ENCODE measurements at places on chromosomes 5 and 9.

DNA sequence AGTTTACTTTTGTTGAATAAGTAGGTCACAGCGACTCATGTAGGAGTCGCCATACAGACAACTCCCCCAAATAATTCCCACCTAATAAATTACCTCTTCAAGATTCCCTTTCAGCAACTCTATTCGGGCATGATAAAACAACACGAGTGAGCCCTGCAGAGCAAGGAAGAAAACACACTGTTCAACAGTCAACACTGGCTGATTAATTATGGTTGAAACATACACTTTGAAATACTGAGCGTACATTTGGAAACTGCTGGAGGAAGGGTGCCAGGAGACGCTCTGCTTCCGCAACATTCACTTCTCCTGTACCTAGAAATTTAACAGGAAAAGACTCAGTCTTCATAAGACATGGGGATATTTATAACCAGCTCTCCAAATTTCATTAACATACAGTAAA lies 117.5 kb downstream of the TTC39B start:
- no peak for DNase-seq

DNA sequence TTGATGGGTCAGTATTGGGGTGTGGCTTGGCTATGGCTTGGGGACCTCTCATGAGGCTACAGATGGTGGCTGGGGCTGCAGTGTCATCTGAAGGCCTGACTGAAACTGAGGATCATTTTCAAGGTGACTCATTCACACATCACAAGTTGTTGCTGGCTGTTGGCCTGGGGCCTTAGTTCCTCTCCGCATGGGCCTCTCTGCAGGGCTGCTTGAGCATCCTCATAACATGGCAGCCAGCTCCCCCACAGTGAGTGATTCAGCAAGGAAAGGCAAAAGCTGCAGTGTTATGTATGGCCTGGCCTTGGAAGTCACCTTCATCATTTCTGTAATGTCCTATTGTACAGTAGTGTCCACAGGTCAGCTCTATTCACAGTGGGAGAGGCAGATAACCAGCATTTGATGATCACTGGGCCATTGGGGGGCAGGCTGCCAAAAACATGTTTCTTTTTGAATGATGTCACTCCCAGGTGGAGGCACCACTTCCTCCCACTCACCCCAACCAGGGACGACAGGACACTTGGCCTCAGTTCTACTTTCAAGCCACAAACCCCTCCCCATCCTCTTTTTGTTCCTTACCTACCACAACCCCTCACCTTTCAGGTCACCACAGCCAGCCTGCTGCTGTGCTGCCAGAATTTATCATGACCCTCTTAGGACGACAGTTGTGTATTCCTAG lies 14.4 kb downstream of the FGD3 start:
- no peak for DNase-seq

- DNase-seq, result no peak
Observed at GRCh38 chr5:144691936-144692335, 521.3 kb downstream of the KCTD16 start.

GRCh38 chr5:130479045-130479804 lies 575.0 kb downstream of the CHSY3 start:
- DNase-seq, result no peak

DNA sequence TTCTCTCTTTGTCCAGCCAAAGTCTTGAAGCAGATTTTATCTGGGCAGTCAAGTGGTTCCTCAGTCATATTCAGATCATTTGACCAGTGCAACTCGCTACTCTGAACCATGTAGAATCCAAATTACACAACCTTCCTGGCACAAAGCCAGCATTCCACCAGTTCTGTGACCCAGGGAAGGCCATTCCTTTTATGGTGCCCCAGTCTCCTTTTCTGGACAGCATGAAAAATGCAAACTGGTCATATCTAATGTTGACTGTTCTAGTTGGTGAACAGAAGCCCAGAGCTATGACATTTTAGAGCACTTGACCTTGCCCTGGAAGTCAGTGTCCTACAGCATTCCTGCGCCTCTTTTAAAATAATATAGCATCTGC lies 364.6 kb downstream of the BRINP1 start:
- DNase-seq, result no peak

DNA sequence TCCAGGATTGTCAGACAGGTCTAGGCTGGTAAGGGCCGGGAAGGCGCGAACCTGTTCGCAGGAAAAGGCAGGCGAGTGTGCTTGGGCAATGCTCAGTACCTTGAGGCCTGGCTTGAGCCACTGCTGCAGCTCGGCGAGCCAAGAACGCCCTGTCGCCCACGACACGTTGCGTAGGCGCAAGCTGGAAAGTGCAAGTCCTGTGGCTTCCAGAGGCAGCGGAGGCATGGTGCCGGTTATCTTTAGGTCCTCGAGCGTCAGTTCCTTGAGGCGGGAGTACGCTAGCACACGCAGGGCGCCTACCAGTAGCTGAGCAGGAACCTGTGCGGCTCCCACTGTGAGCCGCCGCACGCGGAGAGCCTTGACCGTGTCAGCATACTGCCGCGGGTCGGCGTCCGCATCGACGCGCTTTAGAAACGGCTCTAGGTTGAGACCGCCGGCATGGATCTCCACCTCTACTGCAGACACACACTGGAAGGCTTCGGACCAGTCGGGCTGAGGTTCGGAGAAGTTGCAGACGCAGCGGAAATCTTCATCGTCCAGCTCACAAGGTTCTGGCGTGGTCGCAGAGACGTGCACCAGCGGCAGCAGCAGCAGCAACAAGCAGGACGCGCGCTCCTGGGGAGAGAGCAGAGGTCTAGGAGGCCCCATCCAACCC lies 482 bp downstream of the CD14 start:
- peak; percentile 5 for DNase-seq

GRCh38 chr9:127058645-127059021 lies 63.8 kb downstream of the ANGPTL2 start:
- DNase-seq, result no peak

DNA sequence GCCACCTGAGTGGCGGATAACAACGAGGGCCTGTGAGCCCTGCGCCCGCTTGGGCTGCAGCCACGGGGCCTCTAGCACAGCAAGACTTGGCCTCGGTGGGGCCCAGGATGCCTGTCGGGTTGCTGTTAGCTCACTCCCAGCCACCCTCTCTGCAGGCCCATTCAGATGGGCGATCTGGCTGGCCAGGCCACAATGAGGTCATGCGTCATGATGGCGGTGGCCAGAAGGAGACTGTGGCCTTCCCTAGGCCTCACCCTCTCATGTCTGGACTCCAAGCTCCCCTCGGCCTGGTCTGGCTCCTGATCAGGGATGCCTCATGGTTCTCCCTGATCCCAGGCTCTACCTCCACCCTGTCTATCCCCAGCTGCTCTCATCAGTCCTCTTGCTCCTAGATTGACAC lies 19.0 kb upstream of the TCOF1 start:
- DNase-seq, result no peak

- no peak for DNase-seq
Observed at GRCh38 chr5:56588636-56589480, 226.5 kb upstream of the MAP3K1 start.

GRCh38 chr5:37834542-37835379 lies 5.1 kb downstream of the GDNF start:
- no peak for DNase-seq
